Substantia nigra (tissue), 51 donors: ENCODE measurements at places on chromosomes 6 and 20.

GRCh38 chr20:45344168-45344860 is 3.9 kb downstream of the SDC4 start:
- no peak for DNase-seq

- DNase-seq = no peak
Measured at GRCh38 chr6:2127484-2127911, 117.9 kb downstream of the GMDS start.

DNA sequence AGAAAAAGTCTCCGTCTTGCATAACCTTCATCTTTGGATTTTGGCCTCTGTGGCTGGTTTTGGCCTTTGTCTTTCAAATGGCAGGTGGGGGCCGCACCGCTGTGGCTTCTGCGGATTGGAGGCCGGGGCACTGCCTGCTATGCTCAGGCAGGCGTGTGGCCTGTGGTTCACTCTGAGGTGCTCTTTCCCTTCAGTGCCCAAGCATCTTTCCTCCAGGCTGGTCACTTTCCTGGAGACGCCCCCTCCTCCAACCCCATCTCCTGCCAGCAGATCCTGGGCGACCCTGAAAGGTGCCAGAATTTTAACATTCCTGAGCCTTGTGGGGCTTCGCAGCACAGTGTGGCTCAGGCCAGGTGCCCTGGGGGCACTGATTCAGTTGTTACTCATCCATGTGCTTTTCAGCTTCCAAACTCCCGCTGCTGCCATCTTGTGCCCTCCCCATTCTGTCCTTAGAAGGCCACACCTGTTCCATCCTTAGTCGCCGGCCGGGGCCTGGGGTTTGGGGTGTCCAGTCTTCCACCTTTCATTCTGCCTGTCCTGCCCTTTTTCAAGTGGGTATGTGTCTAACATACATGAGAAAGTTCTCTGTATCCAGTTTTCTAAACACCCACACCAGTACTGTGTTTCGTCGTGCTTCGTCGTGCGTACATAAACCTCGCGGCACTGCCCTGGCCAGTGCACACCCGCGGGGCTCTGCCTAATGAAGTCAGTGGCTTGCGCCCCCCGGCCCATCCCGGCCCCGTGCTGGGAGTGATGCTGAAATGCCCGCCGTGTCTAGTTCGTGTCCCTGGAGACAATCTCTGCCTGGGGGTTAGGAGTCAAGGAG is 12.1 kb downstream of the SS18L1 start:
- no peak for DNase-seq

DNA sequence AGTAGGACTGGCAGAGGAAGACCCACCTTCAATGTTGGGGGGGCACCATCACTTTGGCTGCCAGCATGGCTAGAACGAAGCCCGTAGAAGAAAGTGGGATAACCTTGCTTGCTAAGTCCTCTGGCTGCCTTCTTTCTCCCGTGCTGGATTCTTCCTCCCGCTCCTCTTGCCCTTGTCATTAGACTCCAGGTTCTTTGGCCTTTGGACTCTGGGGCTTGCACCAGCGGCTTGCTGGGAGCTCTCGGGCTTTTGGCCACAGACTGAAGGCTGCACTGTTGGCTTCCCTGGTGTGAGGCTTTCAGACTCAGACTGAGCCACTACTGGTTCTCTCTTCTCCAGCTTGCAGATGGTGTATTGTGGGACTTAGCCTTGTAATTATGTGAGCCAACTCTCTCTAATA is 28.2 kb downstream of the GSTA2 start:
- no peak for DNase-seq

GRCh38 chr6:83480470-83480869 is 31.9 kb upstream of the PRSS35 start:
- DNase-seq = no peak

- peak; percentile 91 for DNase-seq
Measured at GRCh38 chr6:108559097-108559883, 1.4 kb upstream of the FOXO3 start.

DNA sequence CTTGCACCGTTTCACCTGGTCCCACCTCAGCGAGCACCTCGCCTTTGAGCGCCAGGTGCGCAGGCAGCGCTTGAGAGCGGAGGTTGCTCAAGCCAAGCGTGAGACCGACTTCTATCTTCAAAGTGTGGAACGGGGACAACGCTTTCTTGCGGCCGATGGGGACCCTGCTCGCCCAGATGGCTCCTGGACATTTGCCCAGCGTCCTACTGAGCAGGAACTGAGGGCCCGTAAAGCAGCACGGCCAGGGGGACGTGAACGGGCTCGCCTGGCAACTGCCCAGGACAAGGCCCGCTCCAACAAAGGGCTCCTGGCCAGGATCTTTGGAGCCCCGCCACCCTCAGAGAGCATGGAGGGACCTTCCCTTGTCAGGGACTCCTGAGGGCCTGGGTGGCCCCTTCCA is 1.5 kb downstream of the ABT1 start:
- no peak for DNase-seq

DNA sequence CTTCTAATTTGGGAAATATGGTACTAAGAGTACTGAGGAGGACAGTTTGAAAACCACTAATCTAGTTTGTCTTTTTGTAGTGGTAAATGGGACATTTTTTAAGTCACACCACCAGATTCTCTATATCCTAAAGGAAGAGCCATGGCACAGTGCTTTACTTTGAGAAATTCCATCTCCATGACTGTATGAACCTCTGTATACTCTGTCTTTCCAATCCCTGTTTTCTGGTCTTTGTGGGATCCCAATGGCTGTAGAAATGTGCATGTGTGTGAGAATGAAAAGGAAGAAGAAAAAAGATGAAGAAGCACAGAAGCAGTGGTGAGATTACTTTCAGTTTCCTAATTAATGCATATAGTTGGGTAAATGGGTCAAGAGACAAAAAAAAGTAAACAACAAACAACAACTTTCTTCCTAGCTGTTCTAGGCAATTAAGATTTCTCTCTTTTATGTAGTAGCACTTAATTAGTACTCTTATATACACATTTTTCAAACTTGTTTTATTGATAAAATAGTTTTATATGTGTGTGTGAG is 141.2 kb upstream of the HCRTR2 start:
- DNase-seq = no peak

GRCh38 chr6:4512051-4512471 is 264.1 kb upstream of the CDYL start:
- no peak for DNase-seq

DNA sequence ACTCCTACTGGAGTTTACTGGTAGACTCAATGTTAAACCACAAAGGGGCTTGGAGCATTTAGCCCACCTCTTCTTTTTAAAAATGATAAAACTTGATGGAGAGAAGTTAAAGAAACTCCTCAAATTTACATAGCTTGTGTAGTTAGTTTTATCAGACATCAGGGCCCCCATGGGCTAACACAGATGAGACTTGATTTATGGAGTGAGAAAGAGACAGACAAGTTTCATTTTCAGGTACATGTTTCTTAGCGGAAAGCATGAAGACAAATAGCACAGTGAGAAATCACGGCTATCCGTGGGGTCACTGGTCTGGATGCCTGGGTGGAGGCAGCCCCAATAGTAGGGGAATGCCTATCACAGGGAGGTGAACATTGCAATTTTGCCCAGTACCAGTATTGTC is 173.6 kb downstream of the TFAP2B start:
- no peak for DNase-seq

DNA sequence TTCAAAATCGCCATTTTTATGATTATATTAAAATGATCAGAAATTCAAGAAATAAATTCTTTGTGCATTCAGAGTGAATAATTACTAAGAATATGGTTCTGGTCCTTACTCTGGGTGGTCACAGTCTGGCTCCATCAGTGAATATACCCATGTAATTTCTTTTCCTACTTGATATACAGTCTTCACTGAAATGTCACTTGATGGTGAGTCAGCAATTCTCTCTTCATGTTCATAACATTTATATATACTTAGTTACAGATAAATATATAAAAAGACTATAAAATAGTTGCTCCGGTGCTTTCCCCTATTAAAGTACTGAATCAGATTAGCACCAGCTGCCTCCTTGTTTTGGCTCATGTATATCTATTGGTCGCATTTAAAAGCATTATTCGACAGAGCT is 56.4 kb upstream of the MTRF1L start:
- no peak for DNase-seq

- DNase-seq = no peak
Measured at GRCh38 chr6:13256266-13257001, 71.9 kb downstream of the TBC1D7 start.

GRCh38 chr6:33957892-33958525 is 154.2 kb upstream of the MLN start:
- DNase-seq = no peak

DNA sequence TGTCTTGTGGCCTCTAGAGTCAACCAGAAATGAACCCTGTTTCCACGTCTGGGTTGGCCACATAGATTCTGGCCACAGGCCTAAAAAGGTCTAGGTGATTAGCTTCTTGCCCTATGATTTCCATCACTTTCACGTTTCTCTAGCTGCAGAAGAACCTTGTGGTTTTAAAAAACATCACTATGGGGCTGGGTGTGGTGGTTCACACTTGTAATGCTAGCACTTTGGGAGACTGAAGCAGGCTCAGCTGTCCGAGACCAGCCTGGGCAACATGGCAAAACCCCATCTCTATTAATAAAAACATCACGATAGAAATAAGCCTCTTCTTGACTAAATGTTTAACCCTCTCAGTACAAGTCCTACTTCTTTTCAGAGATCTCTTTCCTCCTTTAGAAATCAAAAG is 27.6 kb downstream of the POLR1C start:
- no peak for DNase-seq

- no peak for DNase-seq
Measured at GRCh38 chr6:157429248-157429647, 48.3 kb downstream of the ZDHHC14 start.

DNA sequence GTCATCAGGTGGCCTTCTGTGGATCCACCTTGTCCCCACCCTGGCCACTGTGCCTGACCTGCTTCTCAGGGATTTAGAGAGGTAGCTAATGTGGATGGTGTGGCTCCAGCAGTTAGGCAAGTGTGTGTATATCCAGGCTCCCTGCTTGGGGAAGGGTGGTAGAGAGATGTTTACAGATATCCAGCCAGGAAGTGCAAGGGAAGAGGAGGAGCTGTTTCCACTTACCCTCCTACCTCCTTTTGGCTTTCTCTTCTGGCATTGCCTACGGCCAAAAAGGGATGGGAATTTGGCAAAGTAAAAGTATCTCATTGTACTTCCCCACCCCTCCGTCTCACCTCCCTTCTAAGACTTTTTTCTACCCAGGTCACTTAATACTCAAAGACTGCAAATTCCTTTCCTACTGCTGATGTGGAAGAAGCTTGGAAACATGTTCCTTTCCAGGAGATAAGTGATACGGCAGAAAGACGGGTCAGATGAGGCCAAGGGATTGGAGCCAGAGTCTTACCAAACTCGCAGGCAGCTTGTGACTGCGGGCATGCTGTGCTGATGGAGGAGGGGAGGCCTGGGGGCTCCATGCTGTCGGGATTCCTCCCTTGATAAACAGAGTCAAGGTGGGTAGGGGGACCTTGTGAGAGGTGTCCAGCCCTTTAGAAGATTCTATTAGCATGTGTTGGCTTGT is 253.4 kb downstream of the PRL start:
- DNase-seq = no peak

DNA sequence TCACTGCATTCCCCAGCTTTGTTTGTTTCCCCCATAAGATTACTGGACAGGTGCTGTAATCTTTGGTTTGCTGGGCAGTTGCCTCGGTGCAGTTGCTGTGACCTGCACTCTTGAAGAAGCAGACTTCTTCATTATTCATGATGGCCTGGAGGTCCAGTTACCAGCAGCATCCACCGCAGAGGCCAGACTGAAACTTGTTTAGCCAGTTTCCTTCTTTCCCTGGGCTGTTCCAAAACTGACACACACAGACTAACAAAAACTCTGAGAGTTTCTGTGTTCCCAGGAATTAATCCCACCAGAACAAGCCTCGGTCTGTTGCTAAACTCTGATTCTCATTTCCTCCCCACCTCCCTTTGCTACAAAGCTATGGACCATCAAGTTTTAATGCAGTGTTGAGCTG is 144.1 kb downstream of the QRSL1 start:
- DNase-seq = no peak

DNA sequence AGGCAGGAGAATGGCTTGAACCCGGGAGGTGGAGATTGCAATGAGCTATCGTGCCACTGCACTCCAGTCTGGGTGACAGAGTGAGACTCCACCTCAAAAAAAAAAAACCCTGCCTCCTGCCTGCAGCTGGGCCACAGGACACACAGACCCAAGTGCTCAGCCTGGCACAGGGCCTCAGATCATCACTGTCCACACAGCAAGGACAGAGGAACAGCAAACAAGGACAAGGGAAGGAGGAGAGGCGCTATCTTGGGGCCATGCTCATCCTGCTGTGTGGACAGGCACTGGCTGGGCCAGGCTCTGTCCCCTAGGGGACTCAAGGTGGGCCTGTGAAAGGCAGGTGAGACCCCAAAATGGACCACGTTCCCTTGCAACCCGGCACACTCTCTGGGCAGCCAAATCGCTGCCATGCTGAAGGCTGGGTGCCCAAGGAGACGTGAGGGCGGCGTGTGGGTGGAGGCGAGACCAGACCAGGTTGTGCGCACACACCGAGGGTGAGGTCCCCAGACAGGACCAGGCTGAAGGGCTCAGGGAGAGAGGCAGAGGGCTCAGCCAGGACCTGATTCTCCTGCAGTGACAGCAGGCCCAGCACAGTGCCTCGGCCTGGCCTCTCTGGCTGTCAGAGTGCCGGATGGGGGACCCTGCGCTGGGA is 9.1 kb downstream of the UCKL1 start:
- no peak for DNase-seq

DNA sequence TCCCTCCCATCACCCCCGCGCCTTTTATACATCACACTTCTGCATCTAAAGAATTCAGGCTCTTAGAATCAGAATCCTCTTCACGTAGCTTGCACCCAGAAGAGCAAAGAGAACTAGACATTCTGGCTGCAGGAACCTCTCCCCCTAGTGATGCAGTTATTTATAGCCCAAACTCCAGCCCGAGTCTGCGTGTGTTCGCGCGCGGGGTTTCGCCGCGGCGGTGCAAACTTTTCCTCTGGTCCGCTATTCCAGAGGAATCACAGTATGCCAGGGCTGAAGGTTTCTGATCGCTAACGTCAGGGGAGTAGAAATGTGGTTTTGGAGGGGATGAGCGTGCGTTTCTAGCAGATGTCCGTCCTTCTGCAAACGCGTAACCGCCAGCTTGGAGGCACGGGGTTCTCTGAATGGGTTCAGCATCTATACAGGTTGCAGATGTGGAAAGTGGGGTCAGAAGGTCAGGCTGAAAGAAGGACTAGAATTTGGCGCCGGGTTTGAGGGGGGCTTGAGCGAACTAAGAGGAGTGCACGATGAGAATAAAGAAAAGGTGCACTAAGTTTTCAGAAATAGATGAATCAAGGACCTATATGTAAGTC is 1.8 kb downstream of the EPHA7 start:
- no peak for DNase-seq

- no peak for DNase-seq
Measured at GRCh38 chr20:11468880-11469279, 448.8 kb upstream of the BTBD3 start.

- DNase-seq = no peak
Measured at GRCh38 chr6:56270812-56271441, 23.5 kb upstream of the COL21A1 start.
